ENCODE measurements at places on chromosomes 13 and 19.

GRCh38 chr13:31264151-31264550 is 64.4 kb downstream of the B3GLCT start:
- no peak for DNase-seq

GRCh38 chr13:104871456-104871855 is 1664.0 kb downstream of the EFNB2 start:
- no peak for DNase-seq

- no peak for DNase-seq
These were observed 278.7 kb upstream of the KLHL1 start for GRCh38 chr13:70386919-70387318.

DNA sequence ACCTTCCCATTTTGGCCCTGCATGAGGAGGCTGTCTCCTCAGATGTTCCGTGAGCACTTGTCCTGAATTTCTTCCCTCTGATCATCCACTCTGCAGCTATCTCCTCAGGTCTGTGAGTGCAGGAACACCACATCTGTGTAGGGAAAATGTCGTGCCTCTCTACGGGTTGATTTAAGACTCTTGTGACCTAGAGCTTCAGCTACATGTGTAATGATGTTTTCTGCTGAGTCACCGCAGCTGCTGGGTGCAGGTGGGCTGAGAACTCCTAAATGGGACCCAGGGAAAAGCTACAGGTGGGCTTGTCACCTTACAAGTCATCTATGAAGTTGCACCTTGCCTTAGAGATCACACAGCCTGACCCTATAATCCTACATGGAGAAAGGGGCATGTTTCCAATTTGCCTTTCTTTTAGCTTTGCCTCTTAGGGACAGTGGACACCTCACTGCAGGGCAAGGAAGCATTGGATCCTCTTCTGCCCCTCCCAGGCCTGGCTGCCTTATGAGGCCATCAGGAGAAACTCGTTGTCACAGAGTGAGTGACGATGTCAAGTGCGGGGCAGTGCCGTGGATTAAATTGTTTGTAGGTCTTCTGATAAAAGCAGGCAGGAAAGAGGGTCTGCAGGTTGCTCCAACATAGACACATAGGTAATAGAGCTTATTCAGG is 122.3 kb downstream of the DNAJC15 start:
- no peak for DNase-seq

DNA sequence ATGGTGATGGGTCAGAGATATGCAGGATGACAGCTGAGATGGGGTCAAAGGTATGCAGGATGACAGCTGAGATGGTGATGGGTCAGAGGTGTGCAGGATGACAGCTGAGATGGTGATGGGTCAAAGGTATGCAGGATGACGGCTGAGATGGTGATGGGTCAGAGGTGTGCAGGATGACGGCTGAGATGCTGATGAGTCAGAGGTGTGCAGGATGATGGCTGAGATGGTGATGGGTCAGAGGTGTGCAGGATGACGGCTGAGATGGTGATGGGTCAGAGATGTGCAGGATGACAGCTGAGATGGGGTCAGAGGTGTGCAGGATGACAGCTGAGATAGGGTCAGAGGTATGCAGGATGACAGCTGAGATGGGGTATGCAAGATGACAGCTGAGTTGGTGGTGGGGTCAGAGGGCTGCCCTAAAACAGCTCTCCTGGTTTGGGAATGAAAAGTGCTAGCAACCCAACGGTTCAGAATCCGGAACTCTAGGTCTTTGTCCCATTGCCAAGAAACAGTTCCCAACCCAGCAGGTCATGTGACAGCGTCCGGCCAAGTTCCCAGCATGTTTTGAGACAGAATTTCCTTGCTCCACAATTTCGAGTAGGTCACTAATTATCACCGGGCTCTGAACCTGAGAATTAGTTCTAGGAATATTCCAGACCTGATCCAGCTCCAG is 3.2 kb downstream of the SELENOW start:
- no peak for DNase-seq

DNA sequence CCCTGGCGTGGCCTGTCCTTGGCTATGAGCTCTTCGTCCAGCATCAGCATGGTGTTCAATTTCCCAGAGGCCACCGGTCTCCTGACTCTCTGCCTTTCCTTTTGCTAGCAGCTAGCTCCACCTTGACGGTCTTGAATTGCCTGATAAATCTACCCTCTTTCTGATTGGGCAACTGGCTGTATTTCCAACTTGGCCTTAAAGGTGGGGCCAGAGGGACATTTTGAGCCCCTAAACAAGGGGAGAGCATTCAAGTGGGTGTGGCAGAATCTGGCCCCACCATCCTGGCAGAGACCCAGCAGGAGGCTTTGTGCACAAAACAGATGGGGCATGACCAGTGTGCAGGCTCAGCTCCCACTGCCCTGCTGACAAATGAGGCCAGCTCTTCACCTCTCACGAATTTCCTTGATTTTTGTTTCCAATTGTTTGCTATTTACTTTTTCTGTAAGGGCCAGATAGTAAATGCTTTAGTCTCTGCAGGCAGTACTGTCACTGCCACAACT is 148.9 kb upstream of the VSTM2B start:
- no peak for DNase-seq

GRCh38 chr13:83975655-83976165 is 93.4 kb upstream of the SLITRK1 start:
- no peak for DNase-seq

- no peak for DNase-seq
These were observed 12.0 kb upstream of the GAS6 start for GRCh38 chr13:113875837-113876281.

- no peak for DNase-seq
These were observed 65.4 kb upstream of the SOX1 start for GRCh38 chr13:112001571-112001970.

DNA sequence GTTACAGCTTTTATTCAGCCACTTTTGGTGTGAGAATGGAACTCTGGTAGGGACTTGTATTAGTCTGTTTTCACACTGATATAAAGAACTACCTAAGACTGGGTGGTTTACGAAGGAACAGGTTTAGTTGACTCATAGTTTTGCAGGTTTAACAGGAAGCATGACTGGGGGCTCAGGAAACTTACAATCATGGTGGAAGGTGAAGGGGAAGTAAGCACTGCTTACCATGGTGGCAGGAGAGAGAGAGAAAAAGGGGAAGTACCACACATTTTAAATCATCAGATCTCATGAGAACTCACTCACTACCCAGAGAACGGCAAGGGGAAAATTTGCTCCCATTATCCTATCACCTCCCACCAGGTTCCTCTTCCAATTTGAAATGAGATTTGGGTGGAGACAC is 942.2 kb downstream of the PCDH17 start:
- DNase-seq, result no peak

DNA sequence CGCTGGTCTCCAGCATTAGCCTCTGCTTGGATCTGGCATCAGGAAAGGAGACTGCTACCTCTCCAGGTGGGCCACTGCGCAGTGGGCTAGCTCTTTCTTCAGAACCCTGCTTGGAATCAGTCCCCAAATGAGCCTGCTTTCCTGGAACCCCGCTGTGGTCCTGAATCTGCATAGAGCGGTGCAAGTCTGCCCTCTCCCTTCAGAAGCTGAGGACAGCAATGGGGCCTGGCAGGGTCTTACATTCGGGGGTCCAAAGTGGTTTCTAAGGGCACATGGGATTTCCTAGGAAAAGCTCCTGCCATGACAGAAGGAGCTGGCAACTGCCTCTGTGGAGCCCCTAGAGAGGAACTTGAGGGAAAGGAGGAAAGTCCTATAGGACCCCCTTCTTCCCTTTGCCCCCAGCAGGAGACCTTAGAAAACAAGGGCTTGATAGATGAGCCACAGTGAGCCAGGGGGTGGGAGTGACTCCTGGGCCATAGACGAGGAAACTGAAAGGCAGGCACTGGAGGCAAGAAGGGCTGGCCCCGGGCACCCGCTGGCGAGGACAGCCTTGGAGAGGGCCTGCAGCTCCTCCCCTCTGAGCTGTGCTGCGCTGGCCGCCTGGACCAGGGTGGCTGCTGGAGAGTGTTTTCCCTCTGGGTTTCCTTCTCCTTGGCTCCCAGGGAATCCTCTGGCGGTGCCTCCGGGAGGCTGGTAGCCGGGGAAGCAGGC is 1.4 kb upstream of the VSTM2B start:
- DNase-seq, result no peak

DNA sequence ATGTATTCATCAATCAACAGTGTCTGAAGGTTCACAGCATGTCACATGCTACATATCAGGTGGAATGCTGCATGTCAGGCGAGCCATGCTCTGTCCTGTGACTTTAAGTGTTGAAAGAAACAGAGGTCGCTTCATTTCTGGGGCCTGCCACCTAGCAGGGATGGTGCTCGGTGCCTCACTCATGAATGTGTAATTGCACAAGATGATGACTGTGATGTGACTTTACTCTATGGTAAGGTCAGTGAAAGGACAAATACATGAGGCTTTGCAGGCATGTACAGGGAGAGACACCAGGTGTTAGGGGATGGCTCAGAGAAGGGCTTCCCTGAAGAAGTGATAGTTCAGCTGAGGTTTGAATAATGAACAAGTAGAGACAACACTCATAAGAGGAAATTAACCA is 66.7 kb downstream of the FRY start:
- DNase-seq, result no peak

- DNase-seq, result no peak
These were observed 13.7 kb downstream of the ZBTB7A start for GRCh38 chr19:4052993-4053422.

GRCh38 chr13:22271903-22272302 is 601.0 kb downstream of the FGF9 start:
- DNase-seq, result no peak

DNA sequence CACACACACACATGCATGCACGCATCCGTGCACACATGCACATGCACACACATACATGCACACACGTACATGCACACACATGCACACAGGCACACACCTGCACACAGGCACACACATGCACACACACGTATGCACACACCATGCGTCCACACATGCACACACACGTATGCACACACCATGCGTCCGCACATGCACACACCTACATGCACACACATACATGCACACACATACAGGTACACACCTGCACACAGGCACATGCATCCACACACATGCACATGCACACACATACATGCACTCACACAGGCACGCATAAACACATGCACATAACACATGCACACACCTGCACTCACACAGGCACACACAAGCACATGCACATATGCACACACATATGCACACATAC is 112.1 kb downstream of the DPF1 start:
- no peak for DNase-seq

DNA sequence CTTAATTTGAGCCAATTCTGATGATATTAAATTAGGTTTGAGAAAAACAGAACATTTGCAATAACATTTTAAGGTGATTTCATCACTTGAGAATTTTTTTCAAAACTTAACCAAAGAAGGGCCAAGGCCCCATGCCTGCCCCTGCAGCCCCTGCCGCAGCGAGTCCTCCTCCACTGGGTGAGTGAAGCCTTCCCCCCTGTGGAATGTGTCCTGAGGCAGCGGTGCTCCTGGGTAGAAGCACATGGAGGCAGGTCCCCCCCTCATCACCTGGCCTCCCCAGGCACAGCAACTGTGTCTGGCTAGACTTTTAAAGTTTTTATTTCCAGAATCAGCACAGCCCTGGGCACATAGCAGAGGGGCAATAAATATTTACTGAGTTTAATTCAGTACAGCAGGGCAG is 10.8 kb downstream of the SOX1 start:
- no peak for DNase-seq

GRCh38 chr13:112768795-112769481 is 79.1 kb downstream of the ATP11A start:
- DNase-seq, result no peak

GRCh38 chr13:27398360-27398759 is 26.1 kb upstream of the GTF3A start:
- DNase-seq, result no peak

DNA sequence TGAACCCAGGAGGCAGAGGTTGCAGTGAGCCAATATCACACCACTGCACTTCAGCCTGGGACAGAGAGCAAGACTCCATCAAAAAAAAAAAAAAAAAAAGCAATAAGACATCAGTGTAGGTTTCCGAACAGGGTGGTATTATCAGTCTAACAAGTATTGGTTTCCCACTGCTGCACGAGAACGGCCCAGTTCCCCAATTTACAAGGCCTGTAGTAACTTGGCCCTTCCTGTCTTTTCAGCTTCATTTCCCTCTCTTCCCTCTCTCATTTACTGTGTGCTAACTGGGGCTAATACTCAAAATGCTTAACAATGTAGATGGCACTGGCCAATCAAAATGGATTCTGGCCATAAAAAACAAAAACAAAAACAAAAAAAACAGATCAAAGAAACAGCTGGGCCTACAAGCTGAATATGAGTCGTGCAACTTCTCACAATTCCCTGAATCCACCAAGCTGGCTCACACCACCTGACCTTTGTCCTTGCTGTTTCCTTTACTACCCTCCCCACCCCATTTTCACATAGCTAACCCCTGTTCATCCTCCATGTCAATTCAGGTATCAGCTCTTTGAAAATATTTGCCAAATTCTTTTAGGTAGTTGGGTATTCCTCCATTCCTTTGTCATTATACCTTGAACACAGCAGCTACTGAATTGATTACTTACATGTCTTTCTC is 2.4 kb downstream of the TEX101 start:
- DNase-seq, result no peak

DNA sequence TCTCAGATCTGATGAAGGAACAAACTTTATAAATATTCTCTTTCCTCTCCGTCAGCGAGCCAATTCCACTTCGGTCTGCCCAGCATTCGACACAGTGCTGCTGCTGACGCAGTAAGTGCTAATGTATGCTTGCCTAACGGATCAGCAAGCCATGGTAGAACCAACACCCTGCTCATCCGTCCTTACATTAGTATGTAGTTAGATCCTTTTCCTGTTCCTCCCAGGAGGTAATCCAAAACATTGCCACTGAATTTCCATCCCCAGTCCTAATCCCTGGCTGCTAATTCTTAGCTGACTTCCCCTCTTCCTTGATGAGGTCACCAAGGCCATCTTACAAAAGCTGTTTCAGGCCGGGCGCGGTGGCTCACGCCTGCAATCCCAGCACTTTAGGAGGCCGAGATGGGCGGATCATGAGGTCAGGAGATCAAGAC is 88.0 kb downstream of the STARD13 start:
- DNase-seq, result no peak

- DNase-seq, result no peak
These were observed 78.4 kb downstream of the IRS2 start for GRCh38 chr13:109707742-109708617.

DNA sequence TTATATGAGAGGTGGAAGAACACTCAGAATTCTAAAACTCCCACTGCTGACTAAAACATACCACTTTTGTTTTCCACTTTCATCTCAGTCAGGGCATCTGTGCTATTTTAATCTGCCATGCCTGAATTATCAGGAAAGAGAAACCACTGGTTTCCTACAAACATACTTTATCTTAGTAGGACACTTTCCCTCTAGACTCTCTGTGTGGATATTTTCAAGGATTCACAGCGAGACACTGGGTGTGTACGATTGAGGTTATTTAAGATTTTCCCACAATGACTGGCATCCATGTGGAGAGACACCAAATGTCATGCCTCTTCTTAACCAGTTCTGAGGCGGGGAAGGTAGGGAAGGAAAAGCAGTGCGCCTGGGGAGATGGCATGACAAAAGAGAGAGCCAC is 212.2 kb downstream of the ENOX1 start:
- no peak for DNase-seq

DNA sequence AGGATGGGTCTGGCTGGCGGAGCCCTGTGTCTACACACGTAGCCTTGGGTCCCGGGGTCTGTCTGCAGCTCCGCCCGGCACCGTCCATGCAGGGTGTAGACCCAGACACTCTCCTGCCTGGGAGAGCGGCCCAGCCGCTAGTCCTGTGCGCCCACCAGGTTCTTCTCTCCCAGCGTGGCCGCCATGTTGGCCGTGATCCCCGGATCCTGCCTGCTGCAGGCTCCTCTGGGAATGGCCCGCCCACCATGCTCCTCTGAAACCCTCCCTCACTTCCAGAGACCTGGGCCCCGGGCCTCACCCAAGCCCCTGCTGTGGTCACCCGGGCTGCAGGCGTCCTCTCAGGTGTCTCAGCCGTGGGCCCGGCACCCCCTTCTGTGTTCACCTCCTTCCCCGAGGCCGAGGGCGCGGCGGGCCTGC is 57.7 kb upstream of the MCF2L start:
- DNase-seq, result no peak

Measured in fibroblast of skin of right biceps (primary cell).